NCI-H526 treated with DMSO at 0.1 percent for 48 hours (cell line): ENCODE measurements at places on chromosomes 11 and 22.

- no peak for DNase-seq
Observed at GRCh38 chr22:31929167-31929930, 15.0 kb upstream of the YWHAH start.

DNA sequence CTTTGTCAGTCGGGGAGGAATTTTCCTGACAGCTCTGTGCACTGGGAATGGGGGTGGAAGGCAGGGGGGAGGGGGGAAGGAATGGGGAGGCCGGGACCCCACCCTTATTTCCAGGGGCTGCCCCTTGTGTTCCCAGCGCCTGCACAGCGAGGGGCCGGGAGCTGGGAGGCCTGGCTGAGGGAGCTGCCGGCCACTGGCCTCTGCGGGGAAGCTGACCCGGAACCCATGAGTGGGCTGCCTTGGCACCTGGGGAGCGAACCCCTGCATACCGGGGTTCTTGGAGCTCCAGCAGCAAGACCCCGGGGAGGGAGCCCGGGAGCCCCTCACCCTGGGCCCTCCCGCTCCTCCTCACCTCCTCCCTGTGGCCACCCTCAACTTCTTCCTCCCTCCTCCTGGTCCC is 3.5 kb downstream of the H19 start:
- DNase-seq, result no peak

- DNase-seq, result no peak
Observed at GRCh38 chr22:35264986-35265385, 7.7 kb downstream of the HMGXB4 start.

DNA sequence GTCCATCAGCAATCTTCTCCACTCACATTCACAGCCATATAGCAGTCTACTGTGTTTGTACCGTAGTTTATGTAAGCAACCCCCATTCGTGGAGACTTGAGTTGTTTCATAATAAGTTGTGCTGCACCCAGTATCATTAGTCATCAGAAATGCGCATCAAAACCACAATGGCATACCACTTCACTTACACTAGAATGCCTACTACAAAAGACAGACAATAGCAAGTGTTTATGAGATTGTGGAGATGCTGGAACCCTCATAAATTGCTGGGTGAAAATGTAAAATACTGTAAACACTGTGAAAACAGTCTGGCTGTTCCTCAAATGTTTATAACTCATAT is 133.3 kb downstream of the ATXN10 start:
- DNase-seq, result no peak

GRCh38 chr11:78573681-78574080 is 983 bp downstream of the NARS2 start:
- no peak for DNase-seq

- DNase-seq, result no peak
Observed at GRCh38 chr11:66150140-66150539, 80.1 kb downstream of the PACS1 start.

- no peak for DNase-seq
Observed at GRCh38 chr22:18095101-18095805, 15.4 kb upstream of the TUBA8 start.

DNA sequence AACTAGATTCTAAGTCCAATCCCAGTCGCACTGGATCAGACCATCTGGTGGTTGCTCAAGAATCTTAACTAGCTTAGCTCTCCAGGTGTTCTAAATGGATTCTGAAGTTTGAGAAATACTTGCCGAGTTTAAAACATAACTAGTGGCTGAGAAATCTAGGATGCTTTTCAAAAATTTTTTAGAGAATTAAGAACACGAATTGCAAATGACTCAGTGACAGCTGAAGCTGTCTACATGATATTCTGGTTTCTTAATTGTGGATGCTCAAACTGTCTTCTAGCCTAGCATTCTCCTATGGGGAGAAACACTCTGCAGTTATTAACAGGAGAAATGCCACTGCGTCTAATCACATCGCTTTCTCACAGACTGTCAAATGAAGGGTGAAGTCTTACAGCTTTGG is 20.2 kb upstream of the TP53AIP1 start:
- no peak for DNase-seq

- no peak for DNase-seq
Observed at GRCh38 chr11:72233056-72233772, 8.6 kb downstream of the INPPL1 start.

DNA sequence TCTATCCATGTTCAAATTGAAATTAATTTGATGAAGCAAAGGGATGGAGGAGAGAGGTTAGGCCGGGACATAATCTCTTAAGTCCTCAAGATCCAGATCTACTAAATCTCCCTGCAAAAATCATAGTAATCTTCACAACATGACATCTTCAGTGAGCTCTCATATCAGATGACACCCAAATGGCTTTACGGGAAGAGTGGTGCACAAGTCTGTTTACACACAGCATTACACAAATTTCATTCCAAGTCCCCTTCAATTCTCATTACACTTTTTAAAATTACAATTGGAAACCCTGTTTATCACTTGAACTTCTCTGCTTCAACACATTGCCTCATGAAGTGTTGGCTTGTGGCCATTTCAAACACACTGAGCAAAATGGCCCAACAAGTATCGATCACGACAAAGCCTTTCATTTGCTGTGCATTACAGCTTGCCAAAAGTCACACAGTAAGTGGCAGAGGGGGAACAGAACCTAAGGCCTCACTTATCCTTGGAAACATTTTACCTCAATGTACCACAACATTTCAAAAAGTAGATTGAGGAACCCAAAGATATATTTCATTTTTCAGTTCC is 17.9 kb upstream of the TPH1 start:
- DNase-seq, result no peak

- no peak for DNase-seq
Observed at GRCh38 chr11:78304201-78304600, 113.4 kb downstream of the GAB2 start.

- DNase-seq, result no peak
Observed at GRCh38 chr11:44008088-44008501, 39.7 kb upstream of the ACCSL start.

DNA sequence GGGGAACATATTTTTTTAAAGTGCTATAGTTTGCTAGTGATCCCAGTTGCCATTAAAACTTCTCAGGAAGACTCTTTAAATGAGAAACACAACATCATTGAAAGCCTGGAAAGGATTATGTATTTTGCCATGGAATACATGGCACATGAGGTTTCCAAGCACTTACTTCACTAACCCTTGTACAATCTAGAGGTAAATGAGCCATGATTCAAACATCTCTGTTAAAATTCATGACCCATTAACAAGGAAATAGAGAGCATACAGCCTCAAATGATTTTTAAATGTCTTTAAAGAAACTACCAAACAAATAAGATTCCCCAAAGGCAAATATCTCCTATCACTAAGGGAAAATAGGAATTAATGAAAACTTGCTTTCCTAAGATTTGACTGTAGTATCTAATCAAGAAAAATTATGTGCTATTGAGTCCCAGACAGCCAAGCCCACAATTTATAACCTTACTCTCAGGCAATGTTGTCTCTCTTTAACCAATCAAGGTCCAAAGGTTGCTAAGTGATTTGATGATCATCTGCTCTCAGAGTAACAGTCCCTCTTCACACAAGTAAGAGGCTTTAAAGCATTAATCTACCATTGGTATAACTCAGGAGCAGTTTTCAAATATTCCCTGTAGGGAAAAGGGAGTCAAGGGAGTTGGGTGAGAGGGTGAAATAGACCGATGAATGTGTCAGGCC is 92.0 kb upstream of the DDI1 start:
- no peak for DNase-seq

GRCh38 chr22:44461614-44462013 is 36.4 kb downstream of the RTL6 start:
- DNase-seq, result no peak

DNA sequence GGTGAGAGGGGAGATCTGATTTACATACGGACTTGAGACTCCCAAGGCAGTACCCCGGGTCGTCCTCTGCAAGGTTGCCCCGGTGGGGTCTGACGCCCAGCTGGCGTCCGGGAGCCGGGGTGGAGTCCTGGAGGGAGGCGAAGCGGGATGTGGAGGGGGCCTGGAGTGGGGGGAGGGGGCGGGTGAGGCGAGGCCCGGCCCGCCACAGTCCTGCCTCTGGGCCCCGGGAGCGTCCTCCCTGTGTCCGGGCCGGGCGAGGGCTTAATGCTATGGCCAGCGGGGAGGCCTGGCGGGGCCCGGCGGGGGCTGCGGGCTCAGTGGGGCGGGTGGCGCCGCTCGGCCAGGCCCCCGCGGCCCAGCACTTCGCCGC is 2.4 kb upstream of the MYBPC3 start:
- DNase-seq, result no peak

GRCh38 chr11:123006860-123007542 is 25.4 kb upstream of the BSX start:
- DNase-seq, result peak; percentile 62

DNA sequence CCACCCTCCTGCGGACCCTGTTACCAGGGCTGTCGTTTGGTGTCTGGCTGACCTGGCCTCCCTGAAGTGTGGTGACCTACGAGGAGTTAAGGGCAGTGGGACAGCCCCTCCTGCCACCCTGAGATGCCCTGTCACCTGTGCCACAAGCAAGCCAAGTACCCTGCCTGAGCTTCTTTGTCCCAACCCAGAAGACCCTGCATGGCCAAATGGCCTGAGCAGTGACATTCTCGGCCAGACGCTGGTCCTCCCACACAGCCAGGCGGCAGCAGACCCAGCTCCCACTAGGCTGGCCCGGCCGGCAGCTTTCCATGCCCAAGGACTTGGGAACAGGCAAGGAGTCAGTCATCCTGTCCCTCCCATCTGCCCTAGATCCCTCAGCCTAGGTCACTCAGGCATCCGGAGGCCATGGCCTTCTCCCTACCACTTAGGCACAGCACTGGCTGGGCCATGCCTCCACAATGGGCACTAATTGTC is 7.6 kb downstream of the ARVCF start:
- no peak for DNase-seq

DNA sequence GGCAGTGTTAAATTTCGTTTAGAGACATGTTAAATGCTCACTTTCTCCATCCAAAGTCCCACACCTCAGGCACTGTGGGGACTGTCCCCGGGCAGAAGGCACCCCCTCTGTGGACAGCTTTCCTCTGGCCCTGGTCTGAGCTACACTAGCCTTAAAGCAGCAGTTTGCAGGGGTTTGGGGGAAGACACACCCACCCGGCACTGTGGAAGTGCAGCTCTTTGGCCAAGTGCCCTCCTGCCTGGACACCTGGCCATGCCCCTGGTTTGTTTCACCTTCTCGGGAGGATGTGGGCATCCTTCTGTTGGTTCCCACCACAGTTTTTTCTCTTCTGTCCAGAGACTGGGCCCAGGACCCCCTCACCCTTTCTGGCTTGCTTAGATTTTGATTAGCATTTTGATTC is 1254.7 kb downstream of the BRD1 start:
- no peak for DNase-seq

GRCh38 chr11:59158206-59159068 is 13.5 kb upstream of the DTX4 start:
- DNase-seq, result peak; percentile 24

- DNase-seq, result no peak
Observed at GRCh38 chr22:50739894-50740293, 1.9 kb downstream of the ACR start.

GRCh38 chr22:37346505-37346895 is 64.2 kb downstream of the CYTH4 start:
- no peak for DNase-seq

GRCh38 chr11:47060807-47061206 is 115.9 kb downstream of the ARFGAP2 start:
- no peak for DNase-seq

GRCh38 chr11:30016588-30017363 is at the start of gene KCNA4:
KCNA4 (minus strand) TSS chr11:30017030; CDS start chr11:30012678, 4,352 bp downstream.
- DNase-seq, result no peak

DNA sequence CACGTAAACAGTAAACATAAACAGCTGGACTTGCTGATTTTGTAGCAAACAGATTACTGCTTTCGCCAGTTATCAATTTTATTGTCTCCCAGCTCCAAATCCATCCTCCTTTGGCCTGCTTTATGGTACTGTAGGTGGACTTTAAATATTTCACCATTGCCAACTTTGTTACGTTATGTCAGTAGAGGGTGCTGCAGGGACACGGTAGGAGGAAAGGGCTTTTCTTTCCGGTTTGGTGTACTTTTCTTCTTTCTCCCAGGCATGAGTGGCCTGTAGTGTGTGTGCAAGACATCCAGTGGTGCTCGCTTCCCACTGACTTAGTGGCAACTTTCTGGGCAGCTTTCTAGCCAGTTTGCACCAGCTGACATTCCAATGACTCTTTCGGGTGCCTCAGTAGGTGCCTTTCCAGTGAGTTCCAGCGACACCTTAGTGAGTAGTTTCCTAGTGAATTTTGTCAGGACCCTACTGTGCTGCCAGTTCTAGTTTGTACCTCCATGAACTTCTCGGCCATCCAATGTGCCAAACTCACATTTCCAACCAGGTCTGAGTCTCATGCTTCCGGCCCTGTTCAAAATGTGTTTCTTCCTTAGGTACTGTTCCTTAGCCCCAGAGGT is 267.6 kb upstream of the TENM4 start:
- peak; percentile 47 for DNase-seq

GRCh38 chr11:44792171-44792570 is 65.4 kb downstream of the TSPAN18 start:
- no peak for DNase-seq

- no peak for DNase-seq
Observed at GRCh38 chr22:29092243-29092642, 19.4 kb downstream of the KREMEN1 start.

DNA sequence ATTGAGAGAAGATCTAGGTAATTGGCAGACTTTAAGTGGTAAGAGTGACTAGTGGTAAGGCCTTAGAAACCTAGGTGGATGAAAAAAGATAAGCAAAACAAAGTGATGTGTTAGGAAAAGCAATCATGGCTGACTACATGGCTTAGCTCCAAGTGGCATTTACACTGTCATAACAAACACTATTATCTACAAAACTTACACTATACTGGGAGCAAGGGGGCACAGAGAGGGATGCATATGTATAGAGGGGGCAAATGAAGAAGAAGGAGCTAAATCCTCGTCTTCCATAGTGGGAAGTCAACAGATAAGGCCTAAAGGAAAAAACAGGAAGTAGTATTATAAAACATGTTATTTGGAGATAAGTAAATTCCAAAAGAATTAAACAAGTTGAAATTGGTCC is 32.5 kb downstream of the ADORA2A start:
- no peak for DNase-seq

- peak; percentile 67 for DNase-seq
Observed at GRCh38 chr11:68841718-68842426, at the start of gene CPT1A. CPT1A (minus strand) TSS chr11:68841916; CDS start chr11:68815474, 26,442 bp downstream.

DNA sequence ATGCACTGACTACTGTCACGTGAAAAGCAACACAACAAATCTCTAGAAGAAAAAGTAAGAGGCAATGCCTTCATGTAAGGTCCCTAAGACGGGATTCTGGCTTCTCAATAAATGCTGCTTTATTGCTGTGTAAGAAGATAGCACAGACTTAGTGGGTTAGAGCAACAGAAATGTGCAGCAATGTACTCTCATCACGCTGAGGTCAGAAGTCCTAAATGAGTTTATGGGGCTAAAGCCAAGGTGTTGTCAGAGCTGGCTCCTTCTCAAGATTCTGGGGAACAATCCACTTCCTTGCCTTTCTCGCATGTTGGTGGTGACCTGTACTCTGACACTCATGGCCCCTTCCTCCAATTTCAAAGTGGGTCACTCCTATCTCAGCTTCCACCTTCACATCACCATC is 93.4 kb downstream of the SHANK2 start:
- no peak for DNase-seq

DNA sequence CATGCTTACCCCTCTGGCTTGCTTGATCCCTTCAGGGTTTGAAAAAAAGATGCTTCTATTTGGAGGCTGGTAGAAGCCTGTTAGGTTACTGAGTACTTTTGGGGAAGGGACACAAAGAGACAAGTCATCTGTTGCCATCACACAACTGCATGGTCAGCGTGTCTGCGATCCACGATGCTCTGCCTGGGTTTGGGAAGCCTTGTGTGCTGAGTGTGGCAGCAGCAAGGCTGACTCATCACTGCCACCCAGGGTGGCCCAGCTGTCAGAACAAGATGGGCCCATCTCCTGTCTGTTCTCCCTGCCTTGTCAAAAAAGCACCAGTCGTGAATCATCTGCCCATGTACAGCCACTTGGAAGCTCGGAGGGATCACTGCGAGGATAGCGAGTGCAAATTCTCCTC is 26.2 kb downstream of the UBASH3B start:
- no peak for DNase-seq
